ENCODE measurements at places on chromosomes 13 and 19. TPM values are rescaled to one million over a fixed set of nuclear protein-coding genes. Genes with fewer than 3 reads are reported as not detected.

GRCh38 chr13:50629497-50629896 lies 214.0 kb downstream of the DLEU7 start:
- no peak for DNase-seq

DNA sequence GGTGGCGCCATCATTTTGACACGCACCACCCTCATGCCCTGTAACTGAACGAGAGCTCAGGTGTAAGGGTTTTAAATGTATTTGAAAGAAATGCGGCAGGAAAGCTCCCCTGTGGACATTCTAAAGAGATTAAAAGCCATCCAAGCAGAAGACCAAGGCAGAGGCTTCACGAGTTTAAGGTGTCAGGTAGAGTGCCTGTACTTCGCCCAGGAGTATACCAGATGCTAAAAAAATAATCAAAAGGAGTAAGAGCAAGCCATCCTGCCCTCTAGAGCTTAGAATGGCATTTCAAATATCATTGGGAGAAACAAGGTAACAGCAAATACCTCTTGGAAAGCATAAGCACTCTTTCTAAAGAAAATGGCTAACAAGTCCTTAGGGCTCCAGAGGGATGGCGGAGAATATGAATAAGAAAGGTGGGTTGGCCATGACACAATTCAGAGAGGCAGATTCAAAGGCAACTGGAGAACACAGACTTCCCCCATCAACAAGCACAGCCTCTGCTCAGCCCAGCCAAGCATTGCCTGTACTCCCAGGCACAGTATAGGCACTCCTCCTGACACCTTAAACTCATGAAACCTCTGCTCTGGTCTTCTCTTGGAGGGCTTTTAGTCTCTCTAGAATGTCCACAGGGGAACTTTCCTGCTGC lies 447.6 kb downstream of the SUCLA2 start:
- DNase-seq, result no peak

DNA sequence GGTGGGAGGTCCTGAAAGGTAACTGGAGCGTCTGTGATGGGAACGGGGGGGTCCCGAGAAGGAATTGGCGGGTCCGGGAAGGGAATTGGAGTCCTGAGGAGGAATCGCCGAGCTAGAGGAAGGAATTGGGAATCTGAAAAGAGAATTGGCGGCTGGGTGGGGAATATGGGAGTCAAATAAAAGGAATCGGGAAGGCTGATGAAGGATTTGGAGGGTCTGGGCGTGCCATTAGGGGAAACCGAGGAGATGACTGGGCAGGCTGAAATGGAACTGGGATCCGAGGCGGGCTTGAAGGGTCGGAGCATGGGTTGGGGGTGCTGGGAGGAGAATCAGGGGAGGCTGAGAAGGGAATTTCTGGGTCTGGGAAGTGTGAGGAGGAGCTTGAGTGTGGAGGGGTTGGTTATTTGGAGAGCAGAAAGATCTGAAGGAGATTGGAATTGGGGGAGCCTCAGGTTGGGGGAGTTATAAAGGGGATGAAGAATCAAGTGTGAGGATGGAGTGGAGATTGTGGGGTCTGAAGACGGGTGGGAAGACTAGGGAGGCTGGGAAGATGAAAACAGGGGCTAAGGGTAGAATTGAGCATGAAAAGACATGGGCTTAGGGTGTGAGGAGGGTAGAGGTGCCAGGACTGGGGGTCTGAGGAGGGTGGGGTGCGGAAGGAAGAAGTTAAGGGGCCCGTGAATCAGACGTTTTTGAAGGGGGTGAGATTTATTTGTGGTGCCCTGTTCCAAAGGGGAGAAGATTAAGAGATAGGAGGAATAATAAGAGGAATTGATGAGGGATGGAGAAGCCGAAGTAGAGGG lies 718 bp downstream of the ACTN4 start:
- no peak for DNase-seq

DNA sequence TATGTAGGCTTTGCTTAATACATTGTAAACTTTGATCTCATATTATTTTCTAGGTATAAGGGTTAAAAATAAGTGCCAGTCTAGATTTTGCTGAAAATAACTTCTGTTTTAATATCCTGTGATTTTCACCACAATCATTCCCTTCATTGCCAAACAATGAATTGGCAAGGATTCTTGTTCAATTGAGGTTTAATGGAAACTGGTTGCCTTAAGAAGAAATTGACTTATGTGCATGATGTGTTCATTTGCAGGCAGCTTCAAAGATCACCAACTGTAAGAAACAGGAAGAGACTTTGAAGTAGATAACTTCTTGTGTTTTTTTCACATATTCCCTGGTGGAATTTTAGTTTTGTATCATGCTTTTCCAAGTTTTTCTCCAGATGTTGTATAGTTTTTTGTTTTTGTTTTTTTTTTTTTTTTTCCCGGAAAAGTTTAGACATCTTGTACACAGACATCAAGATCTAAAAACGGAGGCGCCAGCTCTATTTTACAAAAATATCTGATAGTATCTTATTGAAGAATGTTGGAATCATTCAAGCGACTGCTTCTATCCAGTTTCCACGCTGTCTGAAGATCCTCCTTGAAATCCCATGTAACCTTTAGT lies 108.3 kb downstream of the POSTN start:
- no peak for DNase-seq

DNA sequence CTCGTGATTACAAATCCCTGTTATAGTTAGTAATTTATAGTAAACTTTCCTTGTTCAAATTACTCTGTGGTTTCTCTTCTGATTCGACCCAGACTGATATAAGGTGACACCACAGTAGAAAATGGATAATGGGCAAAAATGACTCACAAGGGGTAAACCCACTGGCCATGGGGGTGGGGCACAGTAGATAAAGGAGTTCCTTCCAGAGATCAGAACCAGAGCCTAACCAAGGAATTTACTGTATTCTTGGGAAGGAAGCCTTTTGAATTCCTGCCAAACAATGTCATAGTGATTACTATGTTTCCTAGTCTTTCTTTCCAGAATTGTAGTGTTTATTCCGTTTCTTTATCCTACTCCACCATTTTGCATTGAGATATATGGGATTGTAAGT lies 21.9 kb downstream of the MIR17HG start:
- DNase-seq, result peak; percentile 76

DNA sequence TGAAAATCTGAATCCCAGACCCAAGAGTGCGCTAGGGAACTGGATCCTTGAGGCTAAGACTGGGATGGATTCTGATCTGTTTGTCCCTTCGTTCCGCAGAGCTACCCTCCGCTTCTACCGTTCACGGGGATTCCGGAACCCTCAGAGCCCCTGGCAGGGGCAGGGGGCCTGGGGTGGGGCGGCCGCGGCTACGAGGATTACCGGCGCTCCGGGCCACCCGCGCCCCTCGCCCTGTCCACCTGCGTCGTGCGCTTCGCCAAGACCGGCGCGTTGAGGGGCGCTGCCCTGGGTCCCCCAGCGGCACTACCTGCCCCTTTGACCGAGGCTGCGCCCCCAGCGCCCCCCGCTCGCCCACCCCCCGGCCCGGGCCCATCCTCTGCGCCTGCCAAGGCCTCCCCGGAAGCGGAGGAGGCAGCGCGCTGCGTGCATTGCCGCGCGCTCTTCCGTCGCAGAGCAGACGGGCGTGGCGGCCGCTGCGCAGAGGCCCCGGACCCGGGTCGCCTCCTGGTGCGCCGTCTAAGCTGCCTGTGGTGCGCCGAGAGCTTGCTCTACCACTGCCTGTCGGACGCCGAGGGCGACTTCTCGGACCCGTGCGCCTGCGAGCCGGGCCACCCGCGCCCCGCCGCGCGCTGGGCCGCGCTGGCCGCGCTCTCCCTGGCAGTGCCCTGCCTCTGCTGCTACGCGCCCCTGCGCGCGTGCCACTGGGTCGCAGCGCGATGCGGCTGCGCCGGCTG lies 7.1 kb downstream of the SPRED3 start:
- DNase-seq, result peak; percentile 72

DNA sequence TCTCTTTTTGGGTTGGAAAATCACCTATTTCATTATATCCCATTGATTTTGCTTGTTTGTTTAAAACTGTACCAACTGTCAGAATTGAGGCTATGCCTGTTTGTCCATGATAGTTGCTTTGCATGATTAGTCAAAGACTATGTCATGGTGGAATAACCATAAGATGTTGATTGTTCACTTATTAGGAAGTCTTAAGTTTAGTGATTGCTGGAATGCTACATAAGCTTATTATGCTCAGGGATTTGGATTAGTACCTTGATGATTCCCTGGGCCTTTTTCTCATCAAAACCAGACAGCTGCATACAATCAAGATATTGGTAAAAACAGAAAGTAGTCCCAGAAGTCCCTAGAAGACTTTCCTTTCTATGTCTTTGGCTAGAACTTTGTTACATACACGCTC lies 954.7 kb downstream of the PCDH9 start:
- no peak for DNase-seq

GRCh38 chr19:17855280-17856152 lies 4.2 kb upstream of the RPL18A start:
- DNase-seq, result peak; percentile 96

DNA sequence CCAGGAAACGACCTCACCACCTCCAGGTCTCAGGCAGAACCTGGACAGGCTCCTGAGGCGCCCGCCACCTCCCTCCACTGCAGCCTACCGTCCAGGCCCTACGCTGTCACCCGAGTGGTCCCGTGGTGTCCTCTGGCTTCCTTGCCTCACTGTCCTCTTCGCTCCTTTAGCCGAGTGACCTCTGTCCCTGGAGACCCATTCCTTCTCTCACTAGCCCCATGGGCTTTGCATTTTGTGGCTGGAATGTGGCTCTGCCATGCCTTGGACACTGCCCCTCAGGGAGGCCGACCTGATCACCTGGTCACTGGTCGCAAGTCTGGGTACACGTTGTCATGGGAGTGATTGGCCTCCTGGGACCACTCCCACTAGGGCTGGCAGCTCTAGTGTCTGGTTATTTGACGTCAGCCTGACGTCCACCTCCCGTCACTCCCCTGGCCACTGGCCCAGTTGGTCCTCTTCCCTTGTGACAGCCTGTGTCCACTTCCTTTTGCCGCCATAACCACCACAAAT lies 17.9 kb downstream of the SLC25A42 start:
- DNase-seq, result no peak

DNA sequence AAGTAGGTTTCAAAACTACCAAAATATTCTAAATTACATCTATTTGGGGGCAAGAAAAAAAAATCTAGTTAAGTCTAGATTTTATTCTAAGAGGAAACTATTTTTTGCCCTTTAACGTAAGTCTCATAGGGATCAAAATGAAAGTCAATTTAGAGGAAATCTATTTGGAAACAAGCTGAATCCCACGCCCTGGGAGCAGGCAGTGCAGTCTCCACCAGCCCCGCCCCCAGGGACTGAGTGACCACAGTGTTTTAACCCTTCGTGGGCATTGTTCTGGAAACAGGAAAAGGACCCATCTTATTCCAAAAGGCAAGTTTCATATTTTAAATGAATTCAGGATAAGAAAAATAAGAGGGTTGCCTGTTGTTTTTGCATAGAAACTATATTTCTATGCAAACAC lies 209.7 kb downstream of the SPRY2 start:
- DNase-seq, result no peak

The RPS15 gene
- total RNA-seq, result 1,858 TPM

The CYP2A7 gene
- total RNA-seq, result not detected

The FPR3 gene
- not detected for total RNA-seq

The GPR12 gene
- total RNA-seq, result not detected

The ASPDH gene
- not detected for total RNA-seq

The GPR183 gene
- 51.9 TPM for total RNA-seq

The ZNF575 gene
- 4.3 TPM for total RNA-seq

The MYBPC2 gene
- total RNA-seq, result 0.14 TPM

All from activated CD4-positive, alpha-beta T cell treated with anti-CD3 and anti-CD28 coated beads for 36 hours (primary cell).